ENCODE measurements at places on chromosomes 7 and 10.
A peak's percentile ranks its signal among the peaks of the same experiment; 100 is the strongest.

- DNase-seq = no peak
These were observed 5.1 kb upstream of the MYO1G start for GRCh38 chr7:44983742-44984477.

- DNase-seq = no peak
These were observed 101.6 kb downstream of the DNAJB6 start for GRCh38 chr7:157438121-157439025.

GRCh38 chr7:122082160-122082559, 61.9 kb downstream of the AASS start:
- DNase-seq = no peak

DNA sequence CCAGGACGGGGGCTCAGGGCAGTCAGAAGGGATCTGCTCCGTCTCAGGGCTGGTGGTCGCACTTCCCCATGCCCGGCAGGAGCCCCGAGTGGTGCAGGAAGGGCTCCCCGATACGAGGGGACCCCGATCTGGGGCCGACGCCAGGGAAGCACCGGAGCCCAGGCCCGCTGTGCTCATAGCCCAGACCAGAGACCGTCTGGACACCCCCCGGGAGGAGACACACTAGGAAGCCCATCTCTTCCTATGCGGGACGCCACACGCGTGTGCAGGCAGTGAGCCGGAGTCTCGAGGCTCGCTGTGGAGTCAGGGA, 39.7 kb upstream of the PDGFA start:
- no peak for DNase-seq

DNA sequence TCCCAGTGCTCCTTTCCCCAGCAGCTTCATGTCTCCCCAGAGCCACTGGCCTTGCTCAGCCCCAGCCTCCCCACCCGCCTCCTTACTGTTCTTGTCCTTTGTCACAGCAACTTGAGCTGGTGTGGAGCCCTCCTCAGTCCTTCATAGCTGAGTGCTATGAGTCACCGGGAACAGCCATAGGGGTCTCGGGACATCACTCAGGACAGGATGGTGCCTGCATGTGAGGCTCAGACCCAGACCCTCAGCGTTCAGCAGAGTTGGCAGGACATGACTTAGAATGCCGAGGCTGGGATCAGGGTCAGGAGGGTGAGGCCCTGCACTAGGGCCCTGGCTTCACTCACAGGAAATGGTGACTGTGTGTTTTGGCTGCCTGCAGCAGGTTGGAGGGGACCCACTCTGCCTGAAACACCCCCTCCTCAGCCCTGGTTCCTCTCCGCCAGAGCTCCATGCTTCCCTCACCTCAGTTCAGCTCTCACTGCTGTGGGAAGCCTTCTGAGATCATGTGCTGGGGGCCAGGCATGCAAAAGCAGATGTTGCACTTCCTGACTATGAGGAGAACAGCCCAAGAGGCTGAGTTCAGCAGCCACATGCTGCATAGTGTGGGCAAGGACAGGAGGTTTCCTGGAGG, 40.7 kb upstream of the GJD4 start:
- no peak for DNase-seq

- DNase-seq = no peak
These were observed 93.2 kb upstream of the SAMD8 start for GRCh38 chr10:75018251-75018650.

DNA sequence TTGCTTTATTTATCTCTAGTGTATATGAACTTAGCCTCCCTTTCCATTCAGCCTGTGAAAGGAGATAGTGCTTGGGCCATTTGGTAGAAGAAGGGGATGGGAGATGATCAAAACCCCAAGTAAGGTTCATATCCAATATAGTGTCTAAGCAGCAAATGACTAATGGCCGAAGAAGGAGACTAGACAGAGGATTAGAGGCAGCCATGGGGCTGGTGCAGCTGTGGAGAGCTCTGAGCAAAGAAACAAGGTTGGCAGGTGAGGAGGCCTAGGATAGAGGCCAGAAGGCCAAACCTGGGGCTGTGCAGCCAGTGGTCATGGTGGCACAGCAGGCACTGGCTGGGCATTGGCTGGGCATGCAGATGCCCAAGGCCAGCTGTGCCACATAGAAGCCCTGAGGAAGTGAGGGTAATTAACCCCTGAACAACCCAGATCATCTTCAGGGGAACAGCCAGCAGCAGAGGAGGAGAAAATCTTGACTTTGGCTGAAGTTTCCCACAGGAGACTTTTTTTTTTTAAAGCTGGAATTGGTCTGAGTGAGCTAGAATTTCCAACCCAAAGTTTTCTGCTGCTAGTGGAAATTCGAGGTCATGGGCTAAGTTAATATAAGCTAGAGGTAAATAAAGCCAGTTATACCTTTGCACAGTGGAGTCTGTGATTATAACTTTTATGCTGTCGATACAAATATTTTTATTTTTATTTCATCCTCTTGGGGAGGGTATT, 10.3 kb upstream of the CPA1 start:
- DNase-seq = no peak

GRCh38 chr7:50838675-50839377, 56.1 kb upstream of the GRB10 start:
- no peak for DNase-seq

- peak; percentile 80 for DNase-seq
These were observed 44.3 kb downstream of the MACC1 start for GRCh38 chr7:20172736-20173334.
